MCF 10A (cell line): ENCODE measurements at places on chromosomes 11 and 22.

DNA sequence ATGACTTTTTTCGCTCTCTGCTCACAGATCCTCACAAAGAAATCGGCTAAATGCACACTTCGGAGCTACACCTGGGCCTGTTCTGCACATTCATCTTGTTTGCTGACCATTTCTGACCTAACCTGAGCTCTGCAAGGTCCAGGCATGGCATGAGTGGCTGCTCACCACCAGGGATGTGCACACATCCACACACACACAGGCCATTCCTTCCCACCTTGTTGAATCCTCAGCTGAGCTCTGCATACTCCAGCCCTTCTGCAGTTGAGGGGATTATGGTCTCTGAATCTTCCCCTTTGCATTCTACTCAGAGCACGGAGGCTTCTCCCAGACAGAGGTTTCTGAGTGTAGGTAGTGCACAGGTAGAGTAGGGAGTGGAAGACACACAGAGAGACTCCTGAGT, 411.9 kb upstream of the B3GAT1 start:
- DNase-seq: no peak

DNA sequence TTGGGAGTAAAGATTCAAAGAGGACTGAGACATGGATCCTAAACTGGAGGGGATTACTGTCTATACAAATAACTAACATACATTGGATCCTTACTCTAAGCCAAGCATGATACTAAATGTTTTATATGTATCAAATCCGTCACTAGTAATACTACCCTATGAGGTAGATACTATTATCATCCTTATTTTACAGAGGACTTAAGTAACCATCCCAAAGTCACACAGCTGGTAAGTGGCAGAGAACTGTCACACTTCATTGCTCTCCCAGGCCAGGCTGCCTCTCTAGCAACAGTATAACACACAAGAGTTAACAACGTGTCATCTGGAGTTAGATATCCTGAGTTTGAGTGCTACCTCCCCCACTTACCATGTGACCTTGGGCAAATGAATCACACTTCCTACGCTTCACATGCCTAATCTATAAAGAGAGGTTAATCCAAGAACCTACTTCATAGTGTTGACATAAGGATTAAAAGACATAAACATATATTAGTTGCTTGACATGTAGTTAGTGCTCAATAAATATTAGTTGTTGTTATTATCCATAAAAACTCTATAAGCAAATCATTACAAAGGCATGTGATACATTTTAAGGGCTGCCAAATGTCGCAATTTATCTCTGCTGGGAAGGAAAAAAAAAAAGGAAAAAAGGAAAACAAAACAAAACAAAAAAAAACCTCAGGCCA, 33.8 kb upstream of the SPON1 start:
- peak; percentile 69 for DNase-seq

- no peak for DNase-seq
These were observed 637 bp upstream of the ZBTB16 start for GRCh38 chr11:114058871-114059277.

DNA sequence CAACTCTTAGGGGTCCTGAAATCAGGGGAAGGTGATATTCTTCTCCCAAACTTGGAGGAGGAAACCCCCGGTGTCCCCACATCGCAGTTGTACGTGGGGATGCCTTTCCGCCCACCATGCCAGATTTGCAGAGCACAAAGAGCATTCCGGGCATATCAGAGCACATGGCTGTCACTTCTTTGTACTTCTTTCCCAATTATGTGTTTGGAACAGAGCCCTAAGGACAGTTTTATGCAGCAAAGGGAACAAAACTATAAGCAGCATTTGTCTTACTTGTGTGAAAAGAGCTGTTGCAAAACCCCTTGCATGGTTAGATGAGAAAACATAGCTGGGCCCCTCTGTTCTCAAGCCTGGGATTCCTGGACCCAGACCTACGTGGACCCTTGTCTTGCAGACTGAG, 41.2 kb downstream of the NTM start:
- no peak for DNase-seq

DNA sequence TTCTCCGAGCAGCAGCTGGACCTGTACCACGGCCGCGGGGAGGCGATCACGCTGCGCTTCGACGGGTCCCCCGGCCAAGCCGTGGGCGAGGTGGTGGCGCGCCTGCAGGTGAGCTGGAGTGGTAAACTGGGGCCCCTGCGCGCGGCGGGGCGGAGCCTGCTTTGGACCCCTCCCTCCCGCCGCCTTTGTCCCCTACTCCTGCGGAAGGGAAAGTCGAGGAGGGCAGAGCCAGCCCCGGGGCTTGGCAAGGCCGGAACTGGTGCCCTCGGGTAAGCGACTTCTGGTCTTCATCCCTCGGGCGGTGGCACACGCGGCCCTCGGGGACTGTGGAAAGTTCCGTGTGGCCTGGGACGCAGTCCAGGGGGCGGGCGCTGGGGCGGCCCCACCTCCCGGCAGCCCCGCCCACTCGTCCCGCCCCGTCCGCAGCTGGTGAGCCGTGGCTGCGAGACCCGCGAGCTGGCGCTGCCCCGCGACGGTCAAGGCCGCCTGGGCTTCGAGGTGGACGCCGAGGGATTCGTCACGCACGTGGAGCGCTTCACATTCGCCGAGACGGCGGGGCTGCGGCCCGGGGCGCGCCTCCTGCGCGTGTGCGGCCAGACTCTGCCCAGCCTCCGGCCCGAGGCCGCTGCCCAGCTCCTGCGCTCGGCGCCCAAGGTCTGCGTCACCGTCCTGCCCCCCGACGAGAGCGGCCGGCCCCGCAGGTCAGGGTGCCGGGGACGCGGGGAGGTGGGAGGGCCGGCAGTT, 9.2 kb downstream of the SIPA1 start:
- no peak for DNase-seq

DNA sequence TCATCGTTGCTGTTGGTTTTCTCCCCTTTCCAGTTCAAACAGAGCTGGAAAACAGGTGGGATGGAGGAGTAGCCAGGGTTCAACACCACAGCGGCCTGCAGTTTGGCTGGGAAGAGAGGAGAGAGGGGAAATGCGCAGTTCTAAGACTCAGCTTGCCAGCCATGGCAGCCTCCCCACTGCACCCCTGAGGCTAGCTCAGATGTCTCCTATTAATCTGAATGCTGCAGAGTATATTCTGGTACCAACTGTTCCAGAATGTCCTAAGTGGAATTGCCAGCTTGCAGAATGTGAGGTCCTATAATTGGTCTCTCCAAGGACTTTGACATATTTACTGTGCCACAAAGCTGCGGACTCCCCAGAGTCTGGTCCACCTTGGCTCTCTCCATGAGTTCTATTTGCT, 32.0 kb downstream of the NEFH start:
- DNase-seq: no peak

DNA sequence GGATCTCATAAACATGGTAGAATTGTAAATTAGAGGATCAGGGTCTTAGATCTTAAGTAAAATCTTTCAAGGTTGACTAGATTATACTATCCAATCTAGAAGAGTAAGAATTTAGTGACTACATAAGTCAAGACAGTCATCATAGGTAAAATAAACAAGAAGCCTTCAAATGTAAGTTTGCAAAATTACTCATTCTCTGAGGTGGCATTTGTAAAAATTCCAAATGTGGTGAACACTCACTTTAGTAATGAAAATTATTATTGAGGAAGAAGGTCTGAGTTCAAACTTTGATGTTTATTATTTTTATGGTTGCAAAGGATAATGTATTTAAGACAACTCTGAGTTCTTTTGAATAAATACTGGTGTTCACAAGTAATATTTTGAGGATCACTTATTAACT, 4.6 kb downstream of the HYLS1 start:
- no peak for DNase-seq
